Upper lobe of left lung (tissue), 6 donors: ENCODE measurements at places on chromosomes 4 and X. TPM values are rescaled to one million over a fixed set of nuclear protein-coding genes. Genes with fewer than 3 reads are reported as not detected.

The CFAP47 gene
- total RNA-seq, result 6.1 TPM

The TEX13D gene
- not detected for total RNA-seq

The OCRL gene
- total RNA-seq, result 11.8 TPM

The ITIH6 gene
- total RNA-seq, result not detected

The USP26 gene
- total RNA-seq, result not detected

DNA sequence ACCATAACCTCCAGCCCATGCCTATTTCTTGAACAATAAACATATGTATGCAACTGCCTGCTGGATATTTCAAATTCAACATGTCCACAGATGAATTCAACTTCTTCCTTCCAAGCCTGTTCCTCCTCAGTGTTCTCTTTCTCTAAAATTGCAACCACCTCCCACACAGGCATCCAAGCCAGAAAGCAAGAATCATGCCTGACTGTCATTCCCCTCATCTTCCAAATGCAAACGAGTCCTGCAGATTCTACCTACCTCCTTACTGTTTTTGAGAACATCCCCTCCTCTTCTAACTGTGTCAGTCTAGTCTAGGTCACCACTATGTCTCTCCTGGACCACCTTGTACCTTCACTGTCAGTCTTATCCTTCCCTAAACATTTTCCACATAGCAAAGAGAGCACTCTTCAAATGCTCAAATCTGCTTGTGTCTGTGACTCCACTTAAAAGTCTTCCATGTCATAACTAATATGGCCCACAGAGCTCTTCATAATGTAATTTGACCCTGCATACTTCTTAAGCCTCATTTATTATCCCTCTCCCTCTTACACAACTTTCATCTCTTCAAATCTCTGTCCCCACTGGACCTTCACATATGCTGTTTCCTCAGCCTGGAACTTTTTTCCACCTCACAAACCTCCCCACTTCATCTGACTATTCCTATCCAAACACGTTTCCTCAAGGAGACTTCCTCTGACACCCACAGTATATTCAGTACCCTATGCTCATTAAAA lies 25.7 kb downstream of the MAPK10 start:
- no peaks in the 10 kb centered on the region for H3K4me1 ChIP-seq
- no peak for DNase-seq
- H3K36me3 ChIP-seq, result no peaks in the 10 kb centered on the region
- H3K27ac ChIP-seq, result no peak overlapping the region
- H3K27me3 ChIP-seq, result no peaks in the 10 kb centered on the region

GRCh38 chrX:96002431-96002830 lies 682.2 kb upstream of the DIAPH2 start:
- no peak for DNase-seq
- H3K36me3 ChIP-seq, result no peaks in the 10 kb centered on the region
- H3K27me3 ChIP-seq, result no peaks in the 10 kb centered on the region
- no peak overlapping the region for H3K27ac ChIP-seq
- H3K4me1 ChIP-seq, result no peaks in the 10 kb centered on the region
- no peak overlapping the region for H3K4me3 ChIP-seq

GRCh38 chr4:101008503-101008902 lies 338.8 kb downstream of the PPP3CA start:
- H3K4me1 ChIP-seq, result no peaks in the 10 kb centered on the region
- no peak overlapping the region for H3K4me3 ChIP-seq
- H3K36me3 ChIP-seq, result no peaks in the 10 kb centered on the region
- no peak for DNase-seq
- no peaks in the 10 kb centered on the region for H3K27me3 ChIP-seq

DNA sequence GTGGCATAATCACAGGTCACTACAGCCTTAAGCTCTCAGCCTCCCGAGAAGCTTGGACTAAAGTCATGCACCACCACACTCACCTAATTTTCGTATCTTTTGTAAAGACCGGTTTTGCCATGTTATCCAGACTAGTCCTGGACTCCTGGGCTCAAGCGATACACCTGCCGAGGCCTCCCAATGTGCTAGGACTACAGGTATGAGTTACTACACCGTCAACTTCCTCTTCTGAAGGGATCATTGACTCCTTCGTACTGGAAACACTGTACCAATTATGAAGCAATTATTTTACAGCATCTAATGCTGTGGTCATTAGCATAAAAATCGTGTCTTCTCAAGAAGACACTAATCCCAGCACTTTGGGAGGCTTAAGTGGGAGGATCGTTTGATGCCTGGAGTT lies 35.2 kb downstream of the PDS5A start:
- no peaks in the 10 kb centered on the region for H3K36me3 ChIP-seq
- peaks cover 14% of the 10 kb centered on the region for H3K4me1 ChIP-seq
- no peaks in the 10 kb centered on the region for H3K27me3 ChIP-seq
- H3K27ac ChIP-seq, result no peak overlapping the region

DNA sequence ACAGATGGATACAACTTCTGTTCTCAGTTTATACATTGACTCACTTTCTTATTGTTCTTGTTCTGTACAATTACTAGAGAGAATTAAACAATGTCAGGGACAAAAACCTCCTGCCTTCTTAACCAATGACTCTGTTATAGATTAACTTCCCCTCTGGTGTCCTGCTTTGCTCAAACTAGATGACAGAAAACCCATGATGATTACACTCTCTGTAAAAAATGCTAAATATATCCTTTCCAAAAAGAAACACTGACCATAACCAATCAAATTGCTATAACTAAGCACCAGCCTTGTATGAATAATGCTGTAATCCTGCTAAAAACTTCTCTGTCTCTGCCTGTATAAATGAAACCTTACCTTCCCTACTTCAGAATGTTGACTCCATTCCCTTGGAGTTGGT lies 29.8 kb upstream of the IL13RA2 start:
- H3K4me1 ChIP-seq, result no peaks in the 10 kb centered on the region
- DNase-seq, result no peak
- H3K27ac ChIP-seq, result no peak overlapping the region
- H3K36me3 ChIP-seq, result no peaks in the 10 kb centered on the region
- no peaks in the 10 kb centered on the region for H3K27me3 ChIP-seq

- no peak for DNase-seq
- no peaks in the 10 kb centered on the region for H3K36me3 ChIP-seq
- no peak overlapping the region for H3K4me3 ChIP-seq
- H3K4me1 ChIP-seq, result no peaks in the 10 kb centered on the region
- no peaks in the 10 kb centered on the region for H3K27me3 ChIP-seq
Observed at GRCh38 chrX:110914281-110914680, 118.7 kb upstream of the CHRDL1 start.
